Myocyte (in vitro differentiated cells): ENCODE measurements at places on chromosomes 6 and 20. TPM values are rescaled to one million over a fixed set of nuclear protein-coding genes. Genes with fewer than 3 reads are reported as not detected.

EMILIN3 gene
- not detected in 2 replicates for total RNA-seq

CPNE5 gene
- 0.13 and 1.2 TPM in 2 replicates for total RNA-seq

FAM8A1 gene
- 25.7 and 28.1 TPM in 2 replicates for total RNA-seq

- DNase-seq: no peak
Measured at GRCh38 chr6:37050045-37050853, 44.8 kb downstream of the FGD2 start.

DNA sequence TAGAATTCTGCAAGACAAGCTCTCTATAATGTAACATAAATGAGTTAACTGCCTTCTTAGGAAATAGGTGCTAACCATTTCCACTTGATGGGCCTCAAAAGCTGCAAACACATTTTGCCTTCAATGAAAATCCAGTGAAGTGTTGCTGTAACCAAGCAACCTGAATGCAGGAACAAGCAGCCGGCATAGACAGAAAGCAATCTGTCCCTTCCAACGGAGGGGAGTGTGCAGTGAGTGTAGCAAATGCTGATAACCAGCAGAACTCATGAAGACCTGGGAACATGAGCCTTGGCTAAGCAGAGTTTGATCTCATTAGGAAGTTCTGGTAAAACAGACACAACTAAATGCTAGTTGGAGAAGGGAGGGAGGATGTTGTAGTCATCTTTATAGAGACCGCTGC, 697.8 kb downstream of the KIF16B start:
- no peak for DNase-seq

DNA sequence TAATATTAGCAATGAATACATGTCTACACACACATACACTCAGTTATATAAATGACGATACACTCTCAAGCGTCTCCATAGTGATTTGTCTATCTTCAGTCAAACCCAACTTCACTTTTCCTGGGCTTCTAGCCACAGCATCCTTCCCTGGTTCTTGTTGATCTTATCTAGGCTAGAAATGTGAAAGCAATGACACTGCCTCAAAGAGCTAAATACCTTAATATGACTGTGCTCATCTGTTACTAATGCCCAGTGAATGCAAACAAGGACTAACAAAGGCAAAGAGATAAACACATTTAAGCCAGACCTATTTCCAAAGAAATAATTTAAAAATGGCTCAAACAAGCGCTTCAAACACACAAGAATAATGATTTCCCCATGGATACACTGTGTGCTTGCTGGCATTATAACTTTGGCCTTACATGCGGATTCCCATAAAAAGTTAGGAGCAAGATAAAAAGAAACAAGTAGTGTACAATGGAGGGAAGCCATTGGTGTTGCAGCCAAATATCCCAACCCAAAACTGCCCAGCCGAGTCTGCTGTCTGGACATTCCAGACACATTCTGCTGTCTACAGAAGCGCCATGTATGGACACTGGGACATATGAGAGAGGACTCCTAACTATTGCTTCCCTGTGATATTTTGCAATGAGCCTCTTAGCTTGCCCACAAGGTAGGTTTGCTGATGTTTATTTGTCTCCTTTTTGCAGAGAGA, 19.5 kb upstream of the DAAM2 start:
- no peak for DNase-seq

DNA sequence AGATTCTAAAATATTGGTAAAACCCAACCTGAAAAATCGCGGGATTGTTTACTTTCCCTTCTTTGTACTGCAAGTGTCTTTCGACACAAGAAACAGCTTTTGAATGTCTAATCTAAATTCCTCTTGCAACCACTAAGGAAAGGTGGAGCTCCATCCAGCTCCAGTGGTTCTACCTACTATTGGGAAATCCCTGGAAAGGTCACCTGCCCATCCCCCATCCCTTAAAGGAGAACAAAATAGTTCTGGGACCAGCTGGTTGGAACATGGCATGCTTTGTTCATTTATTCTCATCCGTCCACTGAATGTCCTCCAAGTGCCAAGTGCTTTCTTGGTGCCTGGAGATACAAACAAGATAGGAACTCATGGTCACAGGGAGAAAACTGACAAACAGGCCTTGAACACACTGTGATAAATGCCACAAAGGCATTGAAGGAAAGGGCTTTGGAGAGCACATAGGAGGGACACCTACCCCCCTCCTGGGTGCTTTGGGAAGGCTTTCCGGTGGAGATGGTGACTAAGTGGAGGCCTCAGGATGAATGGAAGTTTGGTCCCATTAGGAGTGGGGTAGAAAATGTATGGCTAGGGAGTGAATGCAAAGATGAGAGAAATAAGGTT, 2.3 kb upstream of the CITED2 start:
- DNase-seq: peak; percentile 55

DNA sequence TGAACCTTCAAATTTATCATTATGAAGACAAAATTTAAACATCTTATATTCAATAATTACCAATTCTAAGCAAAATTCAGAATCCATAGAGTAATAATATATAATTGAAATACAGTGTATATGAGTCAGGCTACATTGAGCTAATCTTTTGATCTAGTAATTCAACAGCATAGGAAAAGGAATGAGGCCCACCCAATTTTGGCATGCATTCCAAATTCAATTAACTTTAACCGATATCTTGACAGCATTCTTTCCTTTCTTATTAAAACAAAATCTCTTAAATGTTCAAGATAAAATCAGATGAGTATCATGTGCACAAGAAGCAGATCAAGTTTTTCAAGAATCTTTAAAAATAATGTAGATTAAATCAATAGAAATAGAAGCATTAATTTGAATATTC, 132.9 kb upstream of the QKI start:
- no peak for DNase-seq

DNA sequence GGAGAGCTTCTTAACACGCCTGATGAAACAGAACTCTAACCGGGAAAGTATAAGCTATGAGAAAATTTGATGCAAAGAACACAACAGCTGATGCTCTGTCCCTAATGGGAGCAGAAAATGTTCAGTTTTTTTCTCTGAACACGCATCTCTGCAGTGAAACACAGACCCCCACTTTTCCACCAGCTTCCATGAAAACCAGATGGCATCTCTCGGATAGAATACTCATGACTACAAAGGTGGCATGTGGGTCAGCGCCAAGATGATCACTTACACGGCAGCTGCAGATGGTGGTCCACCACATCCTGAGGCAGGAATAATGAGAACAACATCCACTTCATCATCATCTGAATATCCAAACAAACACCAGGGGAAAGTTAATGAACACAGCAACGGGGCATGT, 85.2 kb upstream of the CNR1 start:
- no peak for DNase-seq

DNA sequence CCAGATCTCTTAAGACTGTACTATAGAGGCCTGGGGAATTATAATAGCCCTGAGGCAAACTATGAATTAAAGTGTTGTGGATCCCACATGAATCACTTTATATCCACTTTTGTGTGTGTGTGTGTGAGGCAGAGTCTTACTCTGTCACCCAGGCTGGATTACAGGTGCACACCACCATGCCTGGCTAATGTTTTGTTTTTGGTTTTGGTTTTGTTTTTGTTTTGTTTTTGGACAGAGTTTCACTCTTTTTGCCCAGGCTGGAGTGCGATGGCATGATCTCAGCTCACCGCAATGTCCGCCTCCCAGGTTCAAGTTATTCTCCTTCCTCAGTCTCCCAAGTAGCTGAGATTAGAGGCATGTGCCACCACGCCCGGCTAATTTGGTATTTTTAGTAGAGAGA, 32.2 kb upstream of the MICB start:
- no peak for DNase-seq

GRCh38 chr20:8267009-8267408, 134.9 kb downstream of the PLCB1 start:
- DNase-seq: no peak

DNA sequence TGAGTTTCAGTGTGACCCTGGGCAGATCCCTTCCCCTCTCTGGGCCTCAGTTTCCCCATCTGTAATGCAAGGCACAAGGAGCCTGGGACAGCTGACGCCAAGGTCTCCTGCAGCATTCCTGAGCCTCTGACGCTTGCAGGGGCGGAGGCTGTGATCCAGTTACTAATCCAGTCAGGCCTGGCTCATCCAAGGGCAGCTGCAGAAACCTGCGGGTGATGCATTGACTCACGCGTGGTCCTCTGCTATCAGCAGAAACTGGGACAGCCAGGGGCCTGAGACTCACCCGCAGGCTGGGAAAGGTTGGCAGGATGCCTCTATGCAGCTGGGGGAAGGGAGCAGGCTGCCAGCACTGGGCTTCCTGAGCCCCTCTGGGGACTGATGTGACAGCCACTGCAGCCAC, 65.0 kb upstream of the SIRPA start:
- peak; percentile 99 for DNase-seq

DNA sequence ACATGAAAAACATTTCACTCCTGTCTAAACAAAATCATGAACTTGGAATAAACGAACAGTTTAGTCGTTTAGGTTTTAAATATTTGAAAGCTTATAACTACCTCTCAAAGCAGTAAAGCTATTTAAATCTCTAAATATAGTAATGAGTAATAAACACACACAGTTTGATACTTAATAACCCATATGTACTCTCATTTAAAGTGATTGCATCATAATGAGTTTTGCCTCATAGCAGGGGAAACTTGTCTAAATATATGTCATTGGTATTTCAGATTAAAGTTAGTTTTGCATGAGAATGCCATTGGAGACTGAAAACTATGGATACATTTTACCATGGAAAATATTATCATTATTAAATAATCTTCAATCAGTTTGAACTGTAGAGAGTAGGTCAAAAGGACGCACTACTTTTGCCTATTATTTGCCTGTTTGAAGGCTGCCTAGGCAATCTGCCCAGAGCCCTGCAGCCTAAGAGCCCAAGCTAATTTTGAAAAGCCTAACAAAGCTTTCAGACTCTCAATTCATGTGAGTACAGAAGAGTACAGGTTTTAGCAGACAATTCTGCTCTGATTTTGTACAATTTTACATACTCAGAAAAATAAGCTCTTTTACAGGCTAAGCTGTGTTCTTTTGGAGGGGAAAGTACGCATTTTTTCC, 632.8 kb downstream of the HACE1 start:
- no peak for DNase-seq

DNA sequence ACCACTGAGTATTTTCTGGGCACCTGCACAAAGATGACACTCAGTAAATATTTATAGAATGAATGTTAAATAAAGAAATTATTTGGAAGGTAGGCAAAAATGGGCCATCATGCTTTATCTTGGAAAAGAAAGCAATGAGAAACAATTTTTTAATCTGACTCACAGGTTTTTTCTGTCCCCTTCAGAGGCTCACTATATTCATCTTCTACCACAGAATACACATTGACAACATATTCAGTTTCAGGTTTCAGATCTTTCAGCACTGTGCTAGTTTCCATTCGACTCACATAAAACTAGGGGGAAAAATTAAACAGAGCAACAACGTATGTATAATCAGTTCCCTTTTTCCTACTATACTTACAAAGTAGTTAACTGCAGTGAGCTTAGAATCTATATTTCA, 58.3 kb downstream of the COL12A1 start:
- peak; percentile 44 for DNase-seq
